Stimulated activated CD8-positive, alpha-beta memory T cell treated with anti-CD3 and anti-CD28 coated beads, Interleukin-7, amount 100 ng/mL, for 4 hours (primary cell): ENCODE measurements at places on chromosomes 7 and 10.

- DNase-seq = no peak
These were observed 32.2 kb downstream of the MAD1L1 start for GRCh38 chr7:2200584-2200980.

DNA sequence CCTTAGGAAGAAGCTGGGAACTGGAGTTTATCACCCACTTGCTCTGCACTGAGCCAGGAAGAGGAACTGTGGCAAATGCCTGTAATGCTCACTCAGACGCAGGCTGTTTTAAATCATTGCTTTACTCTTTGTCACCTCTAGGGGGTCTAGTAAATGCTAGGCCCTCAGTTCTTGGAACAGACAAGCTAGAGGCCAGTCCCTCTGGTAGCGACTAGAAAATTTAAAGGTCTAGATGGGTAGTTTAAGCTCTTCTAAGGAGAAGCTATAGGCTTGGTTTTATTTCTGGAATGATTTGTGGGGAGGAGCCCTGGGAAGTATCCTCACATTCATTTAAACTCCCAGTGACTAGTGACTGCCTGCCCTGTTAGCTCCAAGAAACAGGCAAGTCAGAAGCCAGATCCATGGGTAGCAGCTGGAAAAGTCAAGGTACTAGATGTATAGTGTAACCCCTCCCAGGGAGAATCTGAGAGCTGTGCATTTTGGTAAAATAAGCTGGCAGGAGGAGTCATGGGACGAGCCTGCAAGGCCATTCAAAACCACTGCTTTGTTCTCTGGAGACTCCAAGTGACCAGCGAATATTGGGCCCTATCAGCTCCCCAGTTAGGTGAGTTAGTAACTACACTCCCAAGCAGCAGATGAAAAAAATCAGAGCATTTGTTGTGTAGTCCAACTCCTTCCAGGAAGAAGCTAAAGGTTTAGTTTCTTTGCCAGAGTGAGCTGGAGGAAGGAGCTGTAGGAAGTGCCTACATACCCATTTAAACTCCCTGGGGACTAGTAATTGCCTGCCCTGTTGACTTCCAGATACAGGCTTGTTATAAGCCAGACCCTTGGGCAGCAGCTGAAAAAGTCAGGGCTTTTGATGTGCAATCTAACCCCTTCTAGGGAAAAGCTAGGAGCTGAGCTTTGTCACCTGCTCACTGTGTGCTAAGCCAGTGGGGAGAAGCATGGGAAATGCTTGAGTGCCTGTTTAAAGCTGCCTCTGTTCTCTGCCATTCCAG lies 68.9 kb downstream of the DYNC1I1 start:
- DNase-seq = no peak

DNA sequence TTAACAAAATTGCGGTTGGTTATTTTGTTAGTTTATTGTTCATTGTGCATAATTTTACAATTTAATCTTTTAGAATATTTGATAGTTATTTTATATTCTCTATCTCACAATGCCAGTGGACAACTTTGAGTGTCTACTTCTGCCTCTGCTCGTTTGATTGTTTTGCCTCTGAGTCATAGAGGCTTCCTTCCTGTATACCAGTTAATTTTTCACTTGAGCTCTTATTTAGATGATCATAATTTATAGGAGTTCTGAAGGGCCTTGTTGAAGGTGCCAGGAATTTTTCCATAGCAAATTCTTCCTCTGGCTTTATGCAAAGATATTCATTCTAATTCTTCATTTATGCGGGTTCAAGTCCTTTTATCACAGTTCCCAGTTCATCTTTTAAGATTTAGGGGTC lies 5.2 kb upstream of the MALRD1 start:
- no peak for DNase-seq

GRCh38 chr7:112188257-112188656 lies 17.9 kb downstream of the DOCK4 start:
- DNase-seq = no peak

DNA sequence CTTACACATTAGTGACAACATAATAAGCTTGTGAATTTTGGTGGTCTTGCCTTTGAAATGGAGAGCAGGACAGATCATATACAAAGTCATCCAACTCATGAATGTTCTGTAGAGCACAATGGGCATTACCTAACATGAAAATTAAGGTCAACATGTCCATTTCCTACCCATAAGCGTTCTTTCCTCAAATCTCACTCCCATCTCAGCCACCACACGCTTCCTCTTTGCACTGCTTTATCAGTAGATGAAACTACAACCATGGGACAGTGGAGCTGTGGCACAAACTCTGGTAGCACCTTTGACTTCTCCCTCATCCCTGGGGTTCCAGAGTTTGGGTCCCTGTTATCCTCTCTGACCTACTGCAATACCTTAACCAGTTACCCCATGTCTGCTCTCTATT lies 2.2 kb downstream of the PON2 start:
- DNase-seq = no peak

DNA sequence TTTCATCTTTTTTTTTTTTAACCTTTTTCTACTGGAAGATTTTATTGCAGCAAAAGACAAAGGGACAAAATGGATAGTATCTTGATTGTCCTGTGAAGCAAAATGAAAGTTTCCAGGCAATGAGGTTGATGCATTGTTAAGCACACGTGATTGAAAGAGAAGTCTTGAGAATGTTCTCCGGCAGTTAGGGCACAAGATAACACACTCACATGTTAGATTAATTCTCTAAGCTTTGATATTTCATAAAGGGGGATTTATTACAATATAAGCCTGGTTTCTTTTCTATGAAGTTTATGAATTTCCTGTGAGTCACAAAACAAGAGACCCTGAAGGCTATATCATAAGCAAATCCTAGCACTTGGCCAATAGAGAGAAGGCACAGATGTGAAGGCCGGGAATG lies 93.4 kb upstream of the ARMC3 start:
- DNase-seq = no peak

DNA sequence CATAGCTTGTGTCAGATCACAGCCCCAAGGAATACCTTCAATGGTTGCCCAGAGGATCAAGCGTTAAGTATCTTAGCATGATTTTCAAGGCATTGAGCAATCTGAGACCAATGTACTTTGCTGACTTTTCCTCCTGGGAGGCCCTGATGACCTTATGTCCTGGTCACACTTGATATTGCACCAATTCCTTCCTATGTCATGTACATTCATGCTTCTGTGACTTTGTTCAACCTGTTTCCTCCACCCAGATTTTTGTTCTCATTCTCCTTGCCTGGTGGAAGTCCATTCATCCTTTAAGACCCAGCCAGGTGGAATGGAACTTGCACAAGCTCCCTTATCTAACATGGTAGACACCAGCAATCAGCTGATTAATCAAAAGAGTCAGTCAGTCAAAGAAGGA lies 160.8 kb downstream of the PFKFB3 start:
- DNase-seq = no peak
